ENCODE measurements at places on chromosomes 7 and 10.

DNA sequence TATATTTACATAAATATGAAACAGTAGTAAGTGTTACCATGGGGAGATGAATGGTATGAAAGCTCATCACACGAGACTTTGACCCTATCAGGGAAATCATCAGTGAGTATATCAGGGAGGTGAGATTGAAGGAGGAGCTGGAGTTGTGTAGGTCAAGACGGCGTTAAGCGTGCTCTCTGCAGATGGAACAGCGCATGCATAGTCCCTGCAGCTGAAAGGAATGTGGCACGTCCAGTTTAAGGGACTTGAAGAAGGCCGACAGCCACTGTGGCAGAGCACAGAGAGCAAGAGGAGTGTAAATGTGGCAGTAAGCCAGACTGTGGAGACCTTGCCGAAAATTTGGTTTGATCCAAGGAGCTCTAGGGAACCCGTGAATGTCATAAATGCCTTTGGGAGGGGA lies 38.9 kb downstream of the POU6F2 start:
- DNase-seq: no peak

- no peak for DNase-seq
Measured at GRCh38 chr10:60910543-60910942, 33.4 kb downstream of the RHOBTB1 start.

GRCh38 chr10:76302481-76302880 lies 871.1 kb downstream of the LRMDA start:
- no peak for DNase-seq

GRCh38 chr10:124229989-124230634 lies 136.7 kb upstream of the CHST15 start:
- DNase-seq: no peak

- no peak for DNase-seq
Measured at GRCh38 chr10:61971003-61971325, 69.5 kb downstream of the ARID5B start.

DNA sequence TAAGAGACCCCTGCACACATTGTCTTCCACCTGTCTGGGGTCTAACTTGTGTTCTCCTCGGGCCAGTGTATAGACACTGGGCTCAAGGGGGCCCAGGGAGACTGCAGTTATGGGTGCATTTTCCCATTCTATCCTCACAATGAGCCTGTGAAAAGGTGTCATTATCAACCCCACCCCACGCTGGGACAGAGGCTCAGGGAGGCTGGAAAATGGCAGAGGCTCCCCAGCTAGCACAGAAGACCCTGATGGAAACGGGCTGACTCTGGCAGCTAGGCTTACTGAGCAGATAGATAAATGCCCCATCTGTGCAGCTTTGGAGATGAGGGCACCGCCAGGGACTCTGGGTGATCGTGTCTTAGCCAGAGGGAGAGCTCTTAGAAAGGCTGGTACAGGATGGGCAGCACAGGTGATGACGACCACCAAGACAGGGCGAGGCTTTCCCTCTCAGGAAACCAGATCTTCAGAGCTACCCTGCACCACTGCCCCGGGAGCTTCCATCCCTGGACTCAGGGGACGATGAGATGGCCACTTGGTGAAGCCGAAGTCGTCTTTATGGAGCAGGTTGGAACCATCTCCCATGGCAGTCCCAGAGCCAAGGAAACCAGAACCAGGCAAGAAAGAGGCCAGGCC lies 58.2 kb upstream of the CHST15 start:
- DNase-seq: no peak

- no peak for DNase-seq
Measured at GRCh38 chr10:55747244-55747643, 613.8 kb downstream of the ZWINT start.

DNA sequence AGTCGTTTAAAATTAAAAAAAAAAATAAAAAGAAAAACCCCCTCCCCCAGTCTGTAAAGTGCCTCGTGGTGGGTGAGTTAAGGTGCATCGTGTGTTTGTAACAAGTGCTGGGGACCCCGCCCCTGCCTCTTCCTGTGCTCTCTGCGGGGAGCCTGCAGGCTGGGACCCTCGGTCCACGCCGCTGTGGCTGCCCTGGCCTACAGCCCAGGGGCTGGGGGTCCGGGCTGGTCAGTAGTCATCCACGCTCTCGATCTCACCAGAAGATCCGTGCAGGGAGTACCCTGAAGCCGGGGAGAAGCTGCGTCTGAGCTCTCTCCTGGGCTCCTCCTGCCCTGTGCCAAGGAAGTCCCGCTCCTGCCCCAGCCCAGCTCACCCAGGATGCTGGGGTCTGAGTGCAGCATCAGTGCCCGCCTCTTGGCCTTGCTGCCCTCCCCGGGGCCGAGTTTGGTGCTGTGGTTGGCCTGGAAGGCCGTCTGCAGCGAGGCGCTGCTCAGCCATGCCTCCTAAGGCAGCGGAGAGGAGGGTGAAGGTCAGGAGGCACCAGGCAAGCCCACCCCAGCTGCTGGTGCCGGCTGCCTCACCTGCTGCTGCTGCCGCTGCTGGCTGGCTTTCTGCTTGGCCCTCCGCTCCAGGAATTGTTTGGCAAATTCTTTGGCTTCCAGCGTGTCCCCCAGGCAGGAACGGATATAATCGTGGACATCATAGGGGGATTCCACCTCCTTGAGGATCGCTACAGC lies 8.1 kb downstream of the GNB2 start:
- DNase-seq: no peak

GRCh38 chr7:109821156-109821555 lies 1251.5 kb downstream of the DNAJB9 start:
- DNase-seq: no peak

GRCh38 chr10:3848005-3848774 lies 63.2 kb upstream of the KLF6 start:
- DNase-seq: no peak

GRCh38 chr10:30014511-30014910 lies 44.9 kb downstream of the JCAD start:
- no peak for DNase-seq

GRCh38 chr7:149770728-149771636 lies 2.4 kb downstream of the ZNF467 start:
- no peak for DNase-seq
